Activated CD8-positive, alpha-beta memory T cell treated with anti-CD3 and anti-CD28 coated beads, Interleukin-2, amount 10 ng/mL, durations not matched to agents 7 days and 5 days (primary cell): ENCODE measurements at places on chromosomes 7 and 10.

DNA sequence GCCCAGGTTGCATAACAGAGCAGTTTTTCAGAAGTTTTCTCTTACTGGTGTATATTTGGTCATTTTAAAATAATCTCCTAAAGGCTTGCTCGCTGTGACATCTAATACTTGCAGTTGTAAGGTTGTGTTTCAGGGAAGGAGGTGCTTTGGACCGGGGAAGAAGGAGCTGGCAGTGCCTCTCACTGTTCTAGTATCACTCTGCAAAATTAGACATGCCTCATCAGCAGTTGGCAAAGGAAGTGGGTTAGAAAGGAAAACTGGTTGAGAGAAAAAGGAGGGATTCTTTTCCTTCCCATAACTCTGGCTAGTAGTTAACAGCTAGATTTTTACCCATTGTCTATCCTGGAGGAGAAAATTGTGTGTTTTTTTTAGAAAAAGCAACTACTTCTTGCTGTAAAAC is 34.8 kb downstream of the CUL1 start:
- no peak for DNase-seq

- DNase-seq, result no peak
Measured at GRCh38 chr10:72173619-72174296, 42.1 kb upstream of the ANAPC16 start.

DNA sequence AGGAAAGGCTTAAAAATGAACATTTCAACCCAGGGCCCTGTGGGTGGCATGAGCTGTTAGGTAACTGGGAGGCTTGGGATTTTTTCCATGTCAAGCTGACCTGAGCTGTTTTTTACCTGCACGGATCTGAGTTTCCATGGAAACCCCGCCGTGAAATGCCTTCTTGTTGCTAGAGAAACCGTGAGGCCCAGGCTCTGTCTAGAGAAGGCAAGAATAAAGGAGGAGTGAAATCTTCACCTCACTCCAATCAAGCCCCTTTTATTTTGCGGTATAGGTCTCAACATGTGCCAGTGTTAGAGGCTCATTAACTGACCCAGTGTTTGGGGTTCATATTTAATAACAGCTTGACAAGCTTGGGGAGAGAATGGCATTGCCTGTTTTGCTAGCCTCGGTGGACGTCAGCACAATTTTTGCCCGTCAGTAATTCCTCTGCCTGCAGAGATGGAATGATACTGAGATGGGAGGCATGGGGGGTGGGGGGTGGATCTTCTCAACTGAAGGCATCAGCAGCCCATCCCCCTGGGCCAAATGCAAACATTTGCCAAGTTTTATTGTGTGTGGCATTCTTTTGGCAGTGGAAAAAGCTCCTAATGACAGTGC is 48.9 kb upstream of the PDCD4 start:
- no peak for DNase-seq

DNA sequence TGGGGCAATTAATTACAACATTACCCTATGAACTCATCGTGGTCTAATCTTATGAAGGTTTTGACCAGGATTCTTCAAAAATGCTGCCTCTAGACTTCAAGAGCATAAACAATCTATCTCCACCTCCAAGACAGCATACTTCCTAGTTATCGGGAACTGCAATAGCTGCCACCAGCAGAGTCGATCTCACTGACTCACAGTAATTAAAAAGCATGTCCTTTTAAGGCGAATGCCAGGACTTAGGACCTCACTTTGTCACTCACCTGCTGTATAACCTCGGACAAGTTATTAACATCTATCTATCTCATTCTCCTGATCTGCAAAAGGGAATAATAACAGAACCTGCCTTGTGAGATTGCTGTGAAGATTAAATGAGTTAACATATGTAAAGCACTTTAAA is 666.0 kb upstream of the COBL start:
- no peak for DNase-seq
